ENCODE measurements at places on chromosomes 5 and 9. TPM values are rescaled to one million over a fixed set of nuclear protein-coding genes. Genes with fewer than 3 reads are reported as not detected.

- no peak for DNase-seq
- H3K36me3 ChIP-seq = no peaks in the 10 kb centered on the region
These were observed 187.8 kb downstream of the DEPDC1B start for GRCh38 chr5:60512117-60512516.

DNA sequence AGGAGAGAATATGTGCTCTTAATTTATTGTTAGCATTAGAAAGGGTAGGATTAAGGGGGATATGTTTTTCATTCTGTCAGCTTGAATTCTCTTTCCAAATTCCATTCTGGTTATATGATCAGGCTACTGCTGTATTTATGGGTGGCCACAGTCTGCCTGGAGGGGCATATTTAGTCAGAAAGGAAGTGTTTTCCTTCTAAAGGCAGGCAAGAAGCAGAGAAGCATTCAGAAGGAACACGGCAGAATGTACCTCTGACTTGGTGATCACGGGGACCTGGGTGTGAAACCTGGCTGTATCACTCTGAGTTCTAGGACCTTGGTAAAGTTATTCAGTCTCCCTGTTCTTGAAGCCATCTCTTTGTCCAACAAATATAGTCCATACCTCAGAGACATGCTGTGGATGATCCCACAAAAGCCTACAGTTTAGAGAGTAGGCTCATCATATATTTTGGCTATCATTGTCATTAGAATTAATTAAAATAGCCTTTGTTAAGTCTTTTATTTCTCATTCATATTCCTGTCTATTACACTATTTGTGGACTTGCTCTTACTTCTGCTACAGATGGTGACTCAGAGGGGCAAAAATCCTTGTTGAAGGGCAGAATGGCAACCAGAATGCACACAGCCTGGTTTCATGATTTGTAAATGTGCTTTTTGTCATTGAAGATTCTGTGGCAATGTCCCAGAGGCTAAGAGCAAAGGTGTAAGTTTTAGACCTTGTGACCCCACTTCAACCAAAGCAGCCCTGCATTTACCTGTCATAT lies 2.7 kb downstream of the TNC start:
- H3K4me1 ChIP-seq = peaks cover 10% of the 10 kb centered on the region
- DNase-seq = no peak
- peaks cover 43% of the 10 kb centered on the region for H3K27me3 ChIP-seq
- no peaks in the 10 kb centered on the region for H3K36me3 ChIP-seq
- H3K4me3 ChIP-seq = peak overlapping the region; percentile 26

DNA sequence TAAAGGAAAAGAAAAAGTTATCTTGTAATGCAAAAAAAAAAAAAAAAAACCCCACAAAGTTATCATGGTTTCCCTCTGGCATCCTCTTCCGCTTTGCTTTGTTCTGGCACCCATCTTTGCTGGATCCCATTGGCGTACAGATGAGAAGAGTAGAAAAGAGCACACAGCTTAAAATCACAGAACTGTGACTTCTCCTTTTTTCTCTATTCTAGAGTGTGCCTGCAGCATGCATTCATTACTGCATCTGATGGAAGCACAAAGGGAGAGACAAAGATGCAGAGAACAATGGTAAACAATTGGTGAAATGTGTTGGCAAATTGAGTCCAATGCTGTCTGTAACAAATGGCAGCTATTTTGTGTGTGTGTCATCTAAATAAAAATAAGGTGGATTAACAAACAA lies 440.8 kb upstream of the PIK3R1 start:
- no peak overlapping the region for H3K4me3 ChIP-seq
- peaks cover 19% of the 10 kb centered on the region for H3K4me1 ChIP-seq
- DNase-seq = no peak
- H3K27me3 ChIP-seq = no peaks in the 10 kb centered on the region
- H3K36me3 ChIP-seq = no peaks in the 10 kb centered on the region

DNA sequence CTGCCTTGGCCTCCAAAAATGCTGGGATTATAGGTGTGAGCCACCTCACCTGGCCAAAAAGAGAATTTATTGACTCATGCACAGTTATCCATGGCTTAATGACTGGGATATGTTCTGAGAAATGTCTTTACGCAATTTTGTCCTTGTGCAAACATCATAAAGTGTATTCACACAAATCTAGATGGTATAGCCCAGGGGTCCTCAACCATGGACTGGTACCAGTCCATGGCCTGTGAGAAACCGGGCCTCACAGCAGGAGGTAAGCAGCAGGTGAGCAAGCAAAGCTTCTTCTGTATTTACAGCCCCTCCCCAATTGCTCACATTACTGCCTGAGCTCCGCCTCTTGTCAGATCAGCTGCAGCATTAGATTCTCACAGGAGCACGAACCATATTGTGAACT lies 12.4 kb upstream of the SIL1 start:
- no peaks in the 10 kb centered on the region for H3K36me3 ChIP-seq
- H3K4me1 ChIP-seq = no peaks in the 10 kb centered on the region
- no peak overlapping the region for H3K27ac ChIP-seq
- no peak overlapping the region for H3K4me3 ChIP-seq

The PCDHGA1 gene
- total RNA-seq = not detected
